ENCODE measurements at places on chromosomes 1 and 21.
A peak's percentile ranks its signal among the peaks of the same experiment; 100 is the strongest.

DNA sequence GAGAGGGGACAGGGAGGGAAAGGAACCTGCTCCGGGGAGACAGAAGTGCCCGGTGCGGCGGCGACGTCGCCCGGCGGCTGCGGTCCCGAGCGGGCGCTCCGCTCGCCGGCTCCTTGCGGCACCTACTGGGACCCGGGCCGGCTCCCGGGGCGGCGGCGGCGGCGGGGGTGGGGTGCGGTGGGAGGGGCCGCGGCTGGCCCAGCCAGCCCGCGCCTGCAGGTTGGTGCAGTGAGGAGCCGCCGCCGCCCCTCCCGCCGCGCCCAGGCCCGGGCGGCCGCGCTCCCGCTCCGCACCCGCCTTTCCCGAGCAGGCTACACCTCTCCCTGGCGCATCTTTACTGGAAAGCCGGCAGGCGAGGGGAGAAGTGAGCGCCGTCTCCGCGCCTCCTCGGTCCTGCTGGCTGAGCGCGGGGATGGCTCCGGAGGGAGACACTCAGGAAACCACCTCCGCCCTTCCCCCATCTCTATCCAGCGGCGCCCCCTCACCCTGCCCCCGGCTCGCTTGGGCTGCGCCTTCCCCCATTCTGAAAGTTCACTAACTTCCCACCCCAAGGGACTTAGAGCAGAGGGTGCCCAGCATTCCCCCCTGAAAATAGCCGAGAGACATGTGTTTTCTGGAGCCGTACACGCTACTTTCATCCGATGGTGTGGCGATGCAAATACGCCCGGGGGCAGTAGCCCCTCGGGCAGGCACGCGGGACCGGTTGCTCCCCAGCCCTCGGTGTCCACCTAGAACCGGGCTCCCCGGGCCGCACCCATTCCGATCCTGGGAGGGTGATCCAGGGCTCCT, at the start of gene PLD5:
PLD5 (minus strand) TSS at position 127 of the 789 bp plus-strand sequence.
- DNase-seq: no peak

GRCh38 chr1:116243333-116244054, 129.6 kb upstream of the ATP1A1 start:
- no peak for DNase-seq

GRCh38 chr1:84632673-84633434, 57.4 kb downstream of the SSX2IP start:
- DNase-seq: peak; percentile 32

DNA sequence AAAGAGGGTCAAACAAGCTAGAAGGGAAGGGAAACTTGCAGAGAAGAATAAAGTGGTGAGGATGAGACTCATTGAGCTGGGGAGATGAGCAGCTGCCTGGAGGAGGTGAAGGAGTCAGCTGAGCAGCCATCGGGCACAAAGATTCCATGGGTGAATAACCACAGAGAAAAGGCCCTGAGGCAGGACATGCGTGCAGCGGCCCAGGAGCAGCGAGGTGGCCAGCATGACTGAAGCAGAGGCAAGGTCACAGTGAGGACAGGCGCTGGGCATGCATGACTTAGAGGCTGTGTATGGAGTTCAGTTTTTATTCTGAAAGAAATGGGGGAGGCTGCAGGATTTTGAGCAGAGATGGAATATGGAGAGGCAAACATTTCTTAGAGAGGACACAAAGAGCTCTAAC, 24.9 kb downstream of the OLFML2B start:
- DNase-seq: no peak

DNA sequence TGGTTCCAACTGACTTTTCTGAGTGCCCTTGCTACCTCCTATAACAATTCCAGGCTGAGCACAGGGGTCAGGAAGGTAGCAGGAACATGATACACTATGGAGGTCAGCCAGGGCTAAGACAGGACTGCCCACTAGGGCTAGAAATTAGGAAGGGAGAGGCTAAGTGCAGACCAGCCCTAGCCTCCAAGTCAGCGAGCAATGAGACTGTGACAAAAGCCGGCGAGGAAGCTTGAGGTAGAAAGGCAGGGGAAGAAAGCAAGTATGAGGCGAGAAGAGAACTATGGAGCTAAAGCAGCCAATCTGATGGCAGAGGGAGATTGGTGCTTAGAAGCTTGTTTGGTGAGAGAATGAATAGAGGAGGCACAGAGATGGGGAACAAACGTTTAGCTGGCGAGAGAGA, 4.7 kb downstream of the UROD start:
- DNase-seq: no peak

DNA sequence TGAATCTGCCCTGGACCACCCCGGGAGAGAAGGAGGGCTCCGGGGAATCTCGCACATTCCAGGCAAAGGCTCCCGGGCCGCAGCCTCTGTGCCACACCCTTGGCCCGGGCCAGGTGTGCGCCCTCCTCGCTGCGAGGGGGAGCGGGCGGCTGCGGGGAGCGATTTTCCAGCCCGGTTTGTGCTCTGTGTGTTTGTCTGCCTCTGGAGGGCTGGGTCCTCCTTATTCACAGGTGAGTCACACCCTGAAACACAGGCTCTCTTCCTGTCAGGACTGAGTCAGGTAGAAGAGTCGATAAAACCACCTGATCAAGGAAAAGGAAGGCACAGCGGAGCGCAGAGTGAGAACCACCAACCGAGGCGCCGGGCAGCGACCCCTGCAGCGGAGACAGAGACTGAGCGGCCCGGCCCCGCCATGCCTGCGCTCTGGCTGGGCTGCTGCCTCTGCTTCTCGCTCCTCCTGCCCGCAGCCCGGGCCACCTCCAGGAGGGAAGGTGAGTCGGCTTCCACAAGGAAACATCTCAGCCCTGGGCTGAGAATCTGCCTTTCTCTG, at the start of gene LAMC2:
LAMC2 (plus strand) TSS at position 324 of the 550 bp plus-strand sequence; CDS start at position 413, 89 bp downstream.
- no peak for DNase-seq

DNA sequence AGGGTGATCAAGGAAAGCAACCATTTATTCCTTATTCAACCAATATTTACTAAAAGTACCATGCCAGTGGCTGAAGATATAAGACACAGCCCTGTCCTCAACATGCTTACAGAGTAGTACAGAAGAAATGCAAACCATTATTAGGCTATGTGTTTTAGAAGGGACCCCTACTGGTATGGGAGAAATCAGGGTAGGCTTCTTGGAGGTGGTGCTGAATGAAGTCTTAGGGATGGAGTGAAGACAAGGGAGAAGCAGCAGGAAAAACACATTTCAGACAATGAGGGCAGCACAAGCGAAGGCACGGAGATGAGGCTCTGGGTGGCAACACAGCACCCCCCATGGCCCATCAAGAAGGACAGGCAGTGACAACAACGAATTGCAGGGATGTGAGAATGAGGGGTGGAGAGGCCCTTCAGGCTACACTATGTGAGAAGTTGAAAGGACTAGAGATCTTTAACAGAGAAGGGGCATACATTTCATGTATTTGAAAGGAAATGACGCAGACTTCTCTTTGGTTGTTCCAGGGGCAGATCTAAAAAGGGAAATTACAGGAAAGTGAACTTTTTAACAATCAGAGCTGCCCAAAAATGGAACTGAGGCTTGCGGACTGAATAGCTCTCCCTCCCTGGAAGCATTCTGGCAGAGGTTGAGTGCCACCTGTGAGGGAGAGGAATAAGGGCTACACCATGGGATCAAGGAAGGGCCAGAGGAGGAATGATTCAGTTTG, 16.8 kb upstream of the CD58 start:
- DNase-seq: no peak

DNA sequence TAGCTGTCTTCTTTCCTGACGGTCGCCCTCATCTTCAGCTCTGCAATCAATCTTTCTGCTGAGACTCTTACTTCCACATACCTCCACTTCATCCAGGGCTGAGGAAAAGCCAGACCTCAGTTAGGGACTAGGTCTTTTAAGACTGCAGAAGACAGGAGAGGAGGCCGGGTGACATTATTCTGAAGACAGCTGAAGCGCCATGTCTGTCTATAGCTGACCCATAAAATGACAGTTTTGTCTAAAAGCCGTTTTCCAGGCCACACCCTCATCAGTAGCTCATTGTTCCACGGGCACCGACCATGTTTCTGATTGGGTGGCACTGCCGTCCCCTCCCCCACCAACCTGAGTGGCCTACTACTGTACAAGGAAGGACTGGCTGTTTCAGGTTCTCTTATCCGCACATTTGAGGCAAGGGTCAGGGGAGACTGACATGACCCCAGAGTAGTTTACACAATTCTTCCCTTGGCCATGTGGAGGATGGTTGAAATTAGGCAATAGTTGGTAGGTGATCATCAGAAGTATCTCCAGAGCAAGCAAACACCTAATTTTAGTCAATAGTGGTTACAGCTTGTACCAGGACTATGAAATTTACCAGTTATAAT, at the start of gene ADCY10:
ADCY10 (minus strand) TSS at position 240 of the 602 bp plus-strand sequence. CDS start 8,994 bp downstream, outside the sequence.
- no peak for DNase-seq
